ENCODE measurements at places on chromosomes 4 and X.

GRCh38 chrX:10769696-10770619, 149.6 kb upstream of the MID1 start:
- DNase-seq, result peak; percentile 40

DNA sequence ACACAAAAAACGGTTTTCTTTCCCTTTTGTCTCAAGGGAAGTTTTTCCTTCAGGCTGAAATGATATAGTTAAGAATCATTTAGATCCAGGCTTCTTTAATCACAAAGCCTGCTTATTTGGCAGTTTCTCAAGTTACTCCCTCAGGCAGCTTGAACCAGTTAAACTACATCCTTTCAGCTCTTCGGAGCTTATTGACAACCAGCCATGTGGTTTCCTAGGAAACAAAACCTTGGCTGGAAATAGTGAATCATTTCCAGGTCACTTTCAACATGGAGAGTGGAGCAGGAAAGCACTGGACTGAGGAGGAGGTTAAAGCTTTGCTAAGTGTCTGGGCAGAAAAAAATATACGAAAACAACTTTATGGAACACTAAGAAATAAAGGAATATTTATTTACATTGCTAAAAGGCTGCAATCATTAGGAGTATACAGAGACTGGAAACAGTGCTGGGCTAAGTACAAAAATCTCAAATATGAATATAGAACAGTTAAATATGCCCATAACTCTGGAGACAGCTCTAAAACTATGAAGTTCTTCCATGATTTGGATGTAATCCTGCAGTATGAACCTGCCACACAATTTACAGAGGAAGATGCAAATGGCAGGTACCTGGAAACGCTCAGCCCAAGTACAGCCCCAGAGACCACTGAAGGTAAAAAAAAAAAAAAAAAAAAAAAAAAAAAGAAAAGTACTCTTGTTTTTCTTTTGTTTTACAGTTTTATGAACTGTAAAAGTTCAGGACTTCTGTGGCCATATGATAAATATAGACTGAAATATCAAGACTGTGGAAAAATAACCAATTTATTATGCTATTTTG, 23.2 kb upstream of the AASDH start:
- peak; percentile 88 for DNase-seq

- DNase-seq, result no peak
These were observed 12.4 kb downstream of the SMIM20 start for GRCh38 chr4:25926462-25926861.

DNA sequence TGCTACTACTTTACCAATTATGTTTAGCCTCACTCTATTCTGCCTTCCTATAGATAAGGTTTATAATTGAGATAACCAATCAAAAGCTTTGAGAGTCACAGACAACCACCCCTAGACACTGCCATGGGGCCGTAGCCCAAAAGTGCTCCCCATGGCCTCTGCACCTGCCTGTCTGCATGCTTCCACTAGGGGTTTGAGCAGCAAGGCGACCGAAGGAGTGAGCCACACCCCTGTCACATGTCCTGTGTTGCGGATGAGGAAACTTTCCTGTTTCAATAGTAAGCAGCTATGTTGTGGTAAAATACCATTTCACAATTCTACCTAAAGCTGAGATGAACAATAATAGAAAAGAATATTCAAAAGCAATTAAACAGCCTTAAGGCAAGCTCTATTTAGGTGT, 856.0 kb upstream of the FRG1 start:
- DNase-seq, result no peak

DNA sequence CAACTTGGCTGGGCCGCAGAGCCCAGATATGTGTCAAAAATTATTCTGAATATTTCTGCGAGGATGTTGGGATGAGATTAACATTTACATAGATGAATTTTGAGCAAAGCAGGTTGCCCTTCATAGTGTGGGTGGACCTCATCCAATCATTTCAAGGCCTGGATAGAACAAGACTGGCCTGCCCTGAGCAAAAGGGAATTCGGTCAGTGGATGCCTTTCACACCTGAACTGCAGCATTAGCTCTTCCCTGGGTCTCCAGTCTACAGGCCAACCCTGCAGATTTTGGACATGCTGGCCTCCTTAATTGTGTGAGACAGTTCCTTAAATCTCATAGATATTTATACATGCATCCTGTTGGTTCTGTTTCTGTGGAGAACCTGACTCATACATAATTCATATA, 32.4 kb upstream of the SLC10A4 start:
- no peak for DNase-seq

GRCh38 chr4:104489731-104490095, 5.0 kb downstream of the CXXC4 start:
- no peak for DNase-seq

DNA sequence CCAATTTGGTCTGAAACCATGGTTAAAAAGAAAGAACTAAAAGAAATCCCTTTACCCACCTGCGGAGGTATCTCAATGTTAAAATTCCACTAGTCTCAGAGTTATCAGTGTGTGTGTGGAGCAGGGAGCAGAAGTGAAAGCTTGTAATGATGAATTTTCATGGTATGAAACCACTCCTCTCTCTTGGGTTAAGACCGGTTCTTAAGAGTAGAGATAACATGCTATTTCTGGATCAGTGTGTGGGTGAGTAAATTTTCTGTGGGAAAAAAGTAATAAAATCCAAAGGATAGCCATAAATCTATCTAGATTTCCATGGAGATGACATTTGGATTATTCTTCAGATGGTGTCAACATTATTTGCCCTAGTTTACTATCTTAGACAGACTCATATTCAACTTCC, 3.2 kb downstream of the FGF13 start:
- DNase-seq, result no peak

DNA sequence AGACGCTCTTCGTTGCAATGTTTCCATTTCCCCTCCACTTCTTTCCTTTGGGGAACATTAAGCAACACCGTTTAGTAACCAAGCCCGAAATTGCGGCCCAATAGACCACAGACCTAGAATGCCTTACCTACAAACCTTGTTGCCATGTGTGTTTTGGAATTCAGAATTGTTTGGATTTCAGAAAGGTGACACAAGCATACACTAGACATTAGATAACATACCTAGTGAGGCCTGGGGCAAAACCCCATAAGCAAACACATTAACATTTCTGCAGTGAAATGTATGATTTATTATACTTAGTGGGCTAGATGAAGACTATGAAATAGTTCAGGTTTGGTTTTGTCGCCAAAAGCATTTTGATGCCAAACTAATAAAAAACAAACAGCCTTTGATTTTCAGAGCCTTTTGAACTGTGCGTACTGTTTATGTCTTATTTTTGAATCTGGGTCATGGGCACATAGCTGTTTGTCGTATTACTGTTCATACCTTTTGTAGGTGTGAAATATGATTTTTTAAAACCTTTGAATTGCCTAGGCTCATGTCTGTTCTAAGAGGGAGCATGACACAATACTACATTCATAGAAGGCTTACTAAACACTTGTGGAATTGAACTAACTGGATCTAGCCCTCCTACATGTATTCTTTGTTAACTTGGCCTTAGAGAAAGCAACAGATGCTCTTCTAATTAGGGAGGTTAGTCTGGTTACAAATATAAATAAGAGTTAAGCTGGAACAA, 88.6 kb upstream of the TMEM164 start:
- DNase-seq, result no peak

DNA sequence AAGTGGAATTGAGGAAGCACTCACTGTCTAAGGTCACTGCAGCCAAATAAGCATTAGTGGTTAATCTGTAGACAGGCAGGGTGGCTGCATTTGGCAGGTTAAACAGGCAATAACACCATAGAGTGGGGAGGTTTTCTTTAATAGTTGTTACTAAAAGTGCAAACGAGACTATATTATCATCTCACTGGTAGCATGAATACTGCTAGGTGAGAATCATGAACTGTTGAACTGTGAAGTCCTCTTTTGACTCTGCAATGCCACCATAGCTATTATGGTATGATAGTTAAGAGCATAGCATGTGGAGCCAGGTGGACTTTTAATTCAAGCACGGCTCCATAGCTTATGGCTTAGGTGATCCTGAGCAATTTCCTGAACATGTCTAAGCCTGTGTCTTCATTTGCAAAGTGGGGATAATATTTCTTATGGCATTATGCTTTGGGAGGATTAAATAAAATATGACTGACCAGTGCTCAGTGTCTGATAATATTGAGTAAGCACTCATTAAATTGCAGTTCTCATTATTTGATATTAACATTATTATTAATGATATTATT, 235.6 kb upstream of the HHIP start:
- DNase-seq, result no peak

GRCh38 chr4:102399021-102399420, 53.7 kb upstream of the SLC39A8 start:
- DNase-seq, result no peak

GRCh38 chr4:163967263-163967662, 472.8 kb downstream of the TMA16 start:
- DNase-seq, result no peak

GRCh38 chr4:68617003-68617698, 41.0 kb upstream of the UGT2B17 start:
- DNase-seq, result no peak

DNA sequence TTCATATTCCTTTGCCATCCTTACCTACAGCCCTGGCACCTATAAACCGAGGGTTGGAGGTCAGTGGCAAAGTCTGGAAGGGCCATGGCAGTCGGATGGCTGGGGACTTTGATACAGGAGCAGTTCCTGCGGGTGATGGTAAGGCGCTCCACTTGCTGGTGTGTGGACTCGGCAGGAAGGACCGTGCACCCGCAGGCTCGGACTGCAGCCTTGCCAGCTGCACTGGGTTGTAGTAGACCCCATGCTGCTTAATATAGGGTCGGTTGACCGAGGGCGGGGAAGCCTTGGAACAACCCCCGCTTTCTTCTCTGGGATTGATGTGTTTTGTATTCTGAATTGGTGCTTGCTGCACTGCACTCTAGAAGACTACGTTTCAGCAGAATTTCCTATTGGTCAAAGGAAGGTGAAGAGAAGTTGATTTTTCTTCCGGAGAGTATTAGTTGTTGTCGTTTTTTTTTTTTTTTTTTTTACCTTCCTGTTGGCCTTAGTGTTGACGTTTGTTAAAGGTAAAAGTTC, 638 bp downstream of the BLTP1 start:
- no peak for DNase-seq

- no peak for DNase-seq
These were observed 17.0 kb downstream of the LAMP2 start for GRCh38 chrX:120452131-120452530.

GRCh38 chr4:145337391-145337790, 144.3 kb upstream of the SMAD1 start:
- DNase-seq, result no peak

- no peak for DNase-seq
These were observed 67.6 kb downstream of the EIF4E start for GRCh38 chr4:98861100-98861884.

- DNase-seq, result no peak
These were observed 25.1 kb upstream of the PLS3 start for GRCh38 chrX:115535844-115536243.

GRCh38 chr4:123848606-123849005, 452.0 kb downstream of the SPRY1 start:
- DNase-seq, result no peak

DNA sequence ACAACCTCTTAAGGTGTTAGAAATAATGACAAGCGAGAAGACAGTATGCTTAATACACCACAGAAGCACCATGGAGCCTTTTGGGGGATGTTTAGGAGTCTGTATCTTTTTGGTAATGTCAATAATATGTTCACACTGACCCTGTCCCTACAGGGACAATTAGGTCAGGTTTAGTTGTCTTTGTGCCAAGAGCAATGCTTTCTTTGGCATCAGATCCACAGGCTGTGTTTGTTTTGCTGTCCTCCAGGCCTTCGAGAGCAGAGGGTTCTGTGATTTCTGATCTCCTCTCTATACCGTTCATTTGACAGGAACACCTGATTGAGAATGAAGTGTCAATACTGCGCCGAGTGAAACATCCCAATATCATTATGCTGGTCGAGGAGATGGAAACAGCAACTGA, 153.8 kb downstream of the DCLK2 start:
- no peak for DNase-seq

DNA sequence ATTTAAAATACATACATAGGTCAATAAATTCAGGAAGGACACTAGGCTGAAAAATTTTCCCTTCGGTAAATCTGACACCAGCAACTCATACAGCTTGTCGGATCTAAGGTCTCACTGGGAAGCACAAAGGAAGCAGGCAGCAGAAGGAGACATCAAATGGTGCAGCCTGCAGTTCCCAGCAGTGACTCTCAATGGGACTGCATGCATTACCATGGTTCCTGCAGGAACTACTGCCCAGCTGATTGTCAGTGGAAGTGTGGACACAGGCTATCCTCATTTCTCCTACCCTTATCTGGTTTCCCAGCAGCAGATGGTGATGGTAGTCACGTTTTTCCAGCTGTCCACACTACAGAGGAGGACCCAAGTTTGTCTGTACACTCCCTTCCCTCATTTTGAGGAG, 113.3 kb downstream of the PPP1R2C start:
- no peak for DNase-seq

DNA sequence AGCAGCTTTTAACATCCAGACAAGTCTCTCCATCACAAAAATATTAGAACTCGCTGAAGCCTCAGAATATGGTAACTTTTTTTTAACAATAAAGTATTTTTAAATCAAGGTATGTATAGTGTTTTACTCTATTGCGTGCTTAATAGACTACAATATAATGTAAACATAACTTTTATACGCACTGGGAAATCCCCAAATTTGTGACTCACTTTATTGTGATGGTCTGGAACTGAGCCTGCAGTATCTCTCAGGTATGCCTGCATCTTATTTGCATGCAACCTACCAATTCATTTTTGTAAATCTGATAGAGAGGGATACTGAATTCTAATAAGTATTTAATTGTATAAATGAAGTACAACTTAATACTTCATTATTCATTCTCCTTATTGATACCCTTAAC, 823.5 kb downstream of the ADGRL3 start:
- DNase-seq, result no peak

- no peak for DNase-seq
These were observed 267.3 kb downstream of the DCTD start for GRCh38 chr4:182649698-182650477.

- DNase-seq, result no peak
These were observed 80.8 kb upstream of the TLR2 start for GRCh38 chr4:153603258-153603657.

Measured in right renal pelvis (tissue), 4 donors.